Fibroblast of upper back skin (primary cell): ENCODE measurements at places on chromosomes 7 and 10.

DNA sequence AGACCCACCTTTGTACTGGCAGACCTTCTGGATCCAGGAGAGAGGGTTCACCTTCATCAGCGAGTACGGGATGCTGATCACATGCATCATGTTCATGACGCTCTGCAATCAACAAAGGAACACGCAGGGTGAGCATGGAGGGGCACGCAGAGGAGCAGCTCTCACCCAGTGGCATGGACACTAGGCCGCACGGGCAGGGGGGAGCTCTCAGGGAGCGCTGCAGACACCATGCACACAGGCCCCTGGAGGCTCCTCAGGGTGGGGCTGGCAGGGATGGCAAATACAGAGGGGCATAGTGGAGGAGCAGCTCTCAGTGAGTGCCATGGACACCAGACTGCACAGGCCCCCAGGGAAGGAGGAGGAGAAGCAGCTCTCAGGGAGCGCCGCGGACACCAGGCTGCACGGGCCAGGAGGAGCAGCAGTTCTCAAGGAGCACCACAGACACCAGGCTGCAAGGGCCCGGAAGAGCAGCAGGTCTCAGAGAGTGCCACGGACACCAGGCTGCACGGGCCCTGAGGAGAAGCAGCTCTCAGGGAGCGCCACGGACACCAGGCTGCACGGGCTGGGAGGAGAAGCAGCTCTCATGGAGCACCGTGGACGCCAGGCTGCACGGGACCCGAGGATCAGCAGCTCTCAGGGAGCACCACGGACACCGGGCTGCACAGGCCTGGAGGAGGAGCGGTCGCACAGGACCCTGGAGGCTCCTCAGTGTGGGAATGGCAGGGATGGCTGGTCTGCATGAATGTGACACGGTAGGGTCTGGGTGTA, 249.5 kb downstream of the ZMYND11 start:
- no peak for DNase-seq

- peak; percentile 23 for DNase-seq
Observed at GRCh38 chr7:66043681-66044497, 31.7 kb upstream of the ASL start.

- DNase-seq, result no peak
Observed at GRCh38 chr10:51786684-51787035, 87.3 kb upstream of the CSTF2T start.

GRCh38 chr10:103747193-103747865, 108.0 kb downstream of the SH3PXD2A start:
- no peak for DNase-seq

- no peak for DNase-seq
Observed at GRCh38 chr7:128435327-128435686, 20.4 kb upstream of the HILPDA start.

- DNase-seq, result no peak
Observed at GRCh38 chr10:129280908-129281586, 186.0 kb upstream of the MGMT start.

- DNase-seq, result no peak
Observed at GRCh38 chr7:138468244-138469123, 8.4 kb downstream of the TRIM24 start.

DNA sequence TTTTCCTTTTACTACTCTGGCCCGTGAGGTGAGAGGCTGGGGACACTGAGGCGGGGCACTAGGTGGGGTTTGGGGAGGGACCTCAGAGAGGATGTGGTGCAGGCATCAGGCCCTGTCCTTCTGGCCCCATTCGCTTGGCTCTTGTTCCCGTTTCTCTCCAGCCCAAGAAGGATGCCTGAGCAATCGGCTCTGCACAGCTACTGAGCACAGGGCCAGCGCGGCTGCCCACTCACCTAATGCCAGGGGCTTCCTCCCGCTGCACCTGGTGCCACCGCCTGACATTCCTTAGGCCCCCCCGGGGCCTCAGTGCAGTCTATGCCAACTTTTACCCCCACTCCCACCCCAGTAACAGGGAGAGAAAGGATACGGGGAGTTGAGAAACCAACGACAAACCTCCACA, 12.5 kb downstream of the EMX2 start:
- no peak for DNase-seq

- no peak for DNase-seq
Observed at GRCh38 chr10:132877473-132877872, 64.9 kb downstream of the CFAP46 start.

- peak; percentile 97 for DNase-seq
Observed at GRCh38 chr10:17216217-17216900, 11.7 kb upstream of the VIM start.

- no peak for DNase-seq
Observed at GRCh38 chr7:25084821-25085220, 40.2 kb downstream of the CYCS start.

DNA sequence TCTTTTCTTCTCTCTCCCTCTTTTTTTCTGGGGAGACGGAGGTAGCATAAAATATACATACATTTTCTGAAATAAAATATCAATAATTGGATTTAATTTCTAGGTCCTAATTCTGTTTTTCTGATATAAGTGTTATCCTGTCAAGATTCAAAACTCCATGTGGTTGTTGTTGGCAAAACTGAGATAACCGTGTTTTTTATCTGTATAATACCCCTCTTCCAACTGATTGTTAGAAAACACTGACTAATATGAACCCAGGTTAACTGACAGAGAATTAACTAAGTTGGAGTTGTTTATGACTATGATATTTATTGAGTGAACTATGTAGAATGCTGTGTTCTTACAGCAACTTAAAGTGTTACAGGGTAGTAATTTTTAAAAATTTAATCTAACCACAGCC, 236.5 kb upstream of the KAT6B start:
- DNase-seq, result no peak

GRCh38 chr10:124955868-124956267, 13.9 kb downstream of the ZRANB1 start:
- no peak for DNase-seq

GRCh38 chr7:100065452-100066186, 15.9 kb downstream of the ZNF3 start:
- DNase-seq, result peak; percentile 80
